NCI-H2081 (cell line): ENCODE measurements at places on chromosomes 6 and 20.

- no peak for DNase-seq
Measured at GRCh38 chr20:53331151-53331973, 262.3 kb downstream of the ZNF217 start.

GRCh38 chr6:149566410-149567193 is 427 bp downstream of the GINM1 start:
- DNase-seq: no peak

DNA sequence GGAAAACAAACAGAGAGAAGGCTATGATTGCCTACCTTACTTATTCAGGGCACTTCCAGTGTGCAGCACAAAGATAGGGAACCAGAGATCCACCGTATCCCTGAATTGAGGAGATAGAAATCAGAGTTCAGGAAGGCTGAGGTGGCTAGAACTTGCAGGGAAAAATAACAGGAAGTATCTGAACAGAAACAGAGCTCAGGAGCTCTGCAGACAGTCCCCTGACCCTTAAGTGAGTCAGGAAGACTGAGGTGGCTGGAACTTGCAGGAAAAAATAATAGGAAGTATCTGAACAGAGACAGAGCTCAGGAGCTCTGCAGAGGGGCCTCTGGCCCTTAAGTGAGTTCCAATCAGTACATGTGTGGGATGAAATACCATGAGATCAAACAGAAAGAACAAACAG is 65.4 kb downstream of the RPRD1B start:
- DNase-seq: no peak

- peak; percentile 15 for DNase-seq
Measured at GRCh38 chr6:133245422-133245903, 4.3 kb downstream of the EYA4 start.

GRCh38 chr6:12345694-12346058 is 55.5 kb downstream of the EDN1 start:
- DNase-seq: no peak

DNA sequence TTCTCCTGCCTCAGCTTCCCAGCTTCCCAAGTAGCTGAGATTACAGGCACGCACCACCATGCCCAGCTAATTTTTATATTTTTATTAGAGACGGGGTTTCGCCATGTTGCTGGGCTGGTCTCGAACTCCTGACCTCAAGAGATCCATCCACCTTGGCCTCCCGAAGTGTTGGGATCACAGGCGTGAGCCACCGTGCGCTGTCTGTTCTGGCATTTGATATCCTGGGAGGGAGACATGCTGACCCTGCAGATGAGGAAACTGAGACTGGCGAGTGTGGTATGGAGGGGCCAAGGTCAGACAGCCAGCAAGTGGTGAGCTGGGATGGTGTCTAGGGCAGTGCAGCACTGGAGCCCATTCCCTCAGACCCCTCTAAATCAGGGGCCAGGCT is 44.6 kb downstream of the SRC start:
- DNase-seq: no peak
